ENCODE measurements at places on chromosomes 5 and 9. TPM values are rescaled to one million over a fixed set of nuclear protein-coding genes. Genes with fewer than 3 reads are reported as not detected.

- H3K27me3 ChIP-seq: peaks cover 2% of the 10 kb centered on the region
- H3K27ac ChIP-seq: peak overlapping the region; percentile 98
Measured at GRCh38 chr5:132495667-132496190, 5.2 kb upstream of the IRF1 start.

GRCh38 chr9:2872250-2872930, 28.5 kb upstream of the PUM3 start:
- no peak overlapping the region for H3K27ac ChIP-seq
- H3K27me3 ChIP-seq: peaks cover 4% of the 10 kb centered on the region
- H3K4me1 ChIP-seq: no peaks in the 10 kb centered on the region
- H3K4me3 ChIP-seq: no peak overlapping the region
- peak; percentile 60 for DNase-seq
- no peaks in the 10 kb centered on the region for H3K36me3 ChIP-seq

DNA sequence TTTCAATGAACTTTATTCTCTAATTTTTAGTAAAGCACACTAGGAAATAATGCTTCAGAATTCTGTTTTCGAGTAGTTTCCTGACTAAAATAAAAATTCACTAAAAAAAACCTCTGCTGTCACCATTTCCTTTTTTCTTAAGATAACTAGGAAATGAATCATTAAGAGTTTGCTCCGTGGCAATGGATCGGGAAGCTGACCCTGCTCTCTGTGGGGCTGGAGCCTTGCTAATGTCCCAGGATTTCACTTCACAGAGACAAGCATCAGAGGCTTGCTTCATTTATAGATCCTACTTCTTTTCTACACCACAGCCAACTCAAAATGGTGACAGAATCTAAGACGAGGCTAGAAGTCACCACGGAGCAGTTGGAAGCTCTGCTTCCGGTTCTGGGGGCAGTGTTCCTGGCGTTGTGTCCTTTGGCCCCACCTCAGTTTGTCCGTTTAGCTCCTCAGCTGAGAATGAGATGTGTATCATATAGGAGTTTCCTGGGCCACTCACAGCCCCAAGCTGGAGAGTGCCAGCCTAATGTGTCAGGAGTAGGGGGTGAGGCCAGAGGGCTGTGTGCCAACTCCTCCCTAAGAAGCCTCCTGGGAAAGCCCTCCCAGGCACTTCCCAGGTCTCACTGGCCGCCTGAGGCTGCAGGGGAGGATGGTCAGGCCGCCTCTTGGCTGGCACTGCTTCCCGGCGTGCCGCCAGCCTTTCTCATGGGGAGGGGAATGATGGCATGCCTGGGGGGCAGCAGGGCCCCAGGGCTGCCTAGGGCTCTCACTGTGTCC, 19.6 kb downstream of the TENT4A start:
- no peaks in the 10 kb centered on the region for H3K27me3 ChIP-seq
- H3K27ac ChIP-seq: peak overlapping the region; percentile 42
- no peak overlapping the region for H3K4me3 ChIP-seq
- H3K36me3 ChIP-seq: peaks cover 7% of the 10 kb centered on the region
- peak; percentile 33 for DNase-seq
- H3K4me1 ChIP-seq: peaks cover 37% of the 10 kb centered on the region

DNA sequence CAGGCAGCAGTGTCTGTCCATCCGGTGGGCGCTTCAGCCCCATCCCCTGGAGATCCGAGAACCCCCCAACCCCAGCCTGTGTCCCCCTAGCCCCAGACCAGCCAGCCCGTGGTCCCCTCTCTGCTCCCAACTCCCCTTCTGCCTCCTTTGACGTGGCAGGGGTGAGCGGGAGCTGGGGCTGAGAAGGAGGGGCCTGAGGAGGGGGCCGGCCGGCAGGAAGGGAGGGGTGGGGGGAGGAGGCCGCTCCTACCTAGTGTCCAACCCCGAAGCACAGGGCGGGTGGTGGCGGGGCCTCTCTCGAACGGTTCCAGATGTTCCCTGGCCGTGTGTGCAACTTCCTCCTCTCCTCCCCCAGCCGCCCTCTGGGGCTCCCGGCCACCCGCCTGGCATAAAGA, 31.0 kb downstream of the GOLGA2 start:
- H3K4me3 ChIP-seq: peak overlapping the region; percentile 58
- peaks cover 31% of the 10 kb centered on the region for H3K36me3 ChIP-seq
- H3K27me3 ChIP-seq: peaks cover 1% of the 10 kb centered on the region
- peak overlapping the region; percentile 98 for H3K27ac ChIP-seq
- peak; percentile 98 for DNase-seq
- peaks cover 54% of the 10 kb centered on the region for H3K4me1 ChIP-seq

DNA sequence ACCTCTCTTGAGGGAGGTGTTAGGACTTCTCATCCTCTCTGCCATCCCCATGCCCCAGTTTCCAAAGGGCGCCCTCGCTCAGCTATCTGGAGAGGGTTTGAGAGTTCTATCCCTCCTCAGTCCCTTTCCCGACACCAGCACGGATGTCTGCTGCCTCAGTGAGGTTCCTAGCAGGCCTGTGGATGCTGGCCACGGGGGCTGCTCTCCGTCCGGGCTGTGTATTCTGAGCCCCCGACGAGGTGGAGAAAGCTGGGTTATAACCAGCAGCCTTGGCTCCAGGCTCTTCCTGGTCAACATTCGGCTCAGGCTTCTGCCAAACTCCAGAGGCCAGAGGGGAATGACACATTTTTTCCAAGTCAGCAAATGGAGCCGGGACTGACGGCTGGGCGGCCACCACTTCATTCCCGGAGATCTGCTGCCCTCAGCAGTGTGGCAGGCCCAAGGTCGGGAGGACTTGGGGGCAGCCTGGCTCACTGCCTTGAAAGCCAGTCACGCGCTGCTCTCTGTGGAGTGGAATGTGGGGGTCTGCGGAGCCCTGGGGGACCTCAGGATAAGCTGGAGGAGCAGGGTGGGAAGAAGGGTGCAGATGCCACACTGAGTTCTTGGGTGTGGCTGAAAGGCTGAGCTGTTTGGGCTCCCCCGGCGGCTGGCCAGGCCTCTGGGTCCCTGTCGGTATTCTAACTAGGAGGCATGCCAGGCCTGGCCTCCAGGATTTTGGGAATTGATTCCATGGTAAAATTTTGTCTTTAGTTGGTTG, 27.4 kb downstream of the PTPA start:
- no peaks in the 10 kb centered on the region for H3K27me3 ChIP-seq
- peak overlapping the region; percentile 100 for H3K27ac ChIP-seq
- peak; percentile 86 for DNase-seq
- peaks cover 64% of the 10 kb centered on the region for H3K4me1 ChIP-seq
- H3K4me3 ChIP-seq: no peak overlapping the region

DNA sequence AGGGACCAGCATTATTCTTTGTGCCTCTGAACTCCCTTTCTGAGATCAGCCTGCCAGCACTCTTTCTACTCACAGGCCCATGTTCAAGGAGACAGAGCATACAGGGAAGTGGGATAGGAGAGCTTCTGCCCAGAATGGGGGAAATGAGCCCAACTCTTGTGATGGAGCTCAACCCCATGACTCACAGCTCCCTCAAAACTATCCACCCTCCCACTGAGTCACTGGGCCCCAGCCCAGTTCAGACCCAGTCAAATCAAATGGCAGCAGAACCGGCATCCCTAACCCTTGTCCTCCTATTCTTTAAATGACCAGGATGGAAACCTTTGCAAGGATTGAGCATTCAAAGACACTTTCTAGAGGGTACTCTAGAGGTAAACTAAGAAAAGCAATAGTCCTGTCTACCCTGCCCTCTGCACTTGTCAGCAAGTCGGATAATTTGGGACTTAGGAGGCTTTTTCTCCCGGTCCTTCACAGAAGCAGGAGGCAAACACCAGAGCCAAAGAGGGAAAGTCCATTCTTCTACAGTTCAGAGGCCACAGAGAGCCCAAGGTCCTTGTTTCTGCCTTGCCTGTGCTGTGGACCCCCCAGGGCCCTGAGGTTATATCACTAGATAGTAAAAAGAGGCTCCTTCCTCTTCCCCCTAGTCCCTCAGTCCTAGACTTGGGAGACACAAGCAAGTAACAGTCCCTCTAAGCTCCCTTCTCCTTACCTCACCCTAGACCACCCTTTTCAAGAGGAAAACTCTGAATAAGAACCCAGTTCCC, 3.2 kb downstream of the ATOSB start:
- no peak overlapping the region for H3K4me3 ChIP-seq
- peak overlapping the region; percentile 56 for H3K27ac ChIP-seq
- H3K4me1 ChIP-seq: peaks cover 49% of the 10 kb centered on the region
- DNase-seq: no peak
- H3K36me3 ChIP-seq: peaks cover 18% of the 10 kb centered on the region
- no peaks in the 10 kb centered on the region for H3K27me3 ChIP-seq

- no peaks in the 10 kb centered on the region for H3K4me1 ChIP-seq
- H3K4me3 ChIP-seq: no peak overlapping the region
- H3K27ac ChIP-seq: peak overlapping the region; percentile 6
- DNase-seq: no peak
- no peaks in the 10 kb centered on the region for H3K36me3 ChIP-seq
- no peaks in the 10 kb centered on the region for H3K27me3 ChIP-seq
Measured at GRCh38 chr9:77534376-77535057, 113.6 kb downstream of the GNA14 start.

DNA sequence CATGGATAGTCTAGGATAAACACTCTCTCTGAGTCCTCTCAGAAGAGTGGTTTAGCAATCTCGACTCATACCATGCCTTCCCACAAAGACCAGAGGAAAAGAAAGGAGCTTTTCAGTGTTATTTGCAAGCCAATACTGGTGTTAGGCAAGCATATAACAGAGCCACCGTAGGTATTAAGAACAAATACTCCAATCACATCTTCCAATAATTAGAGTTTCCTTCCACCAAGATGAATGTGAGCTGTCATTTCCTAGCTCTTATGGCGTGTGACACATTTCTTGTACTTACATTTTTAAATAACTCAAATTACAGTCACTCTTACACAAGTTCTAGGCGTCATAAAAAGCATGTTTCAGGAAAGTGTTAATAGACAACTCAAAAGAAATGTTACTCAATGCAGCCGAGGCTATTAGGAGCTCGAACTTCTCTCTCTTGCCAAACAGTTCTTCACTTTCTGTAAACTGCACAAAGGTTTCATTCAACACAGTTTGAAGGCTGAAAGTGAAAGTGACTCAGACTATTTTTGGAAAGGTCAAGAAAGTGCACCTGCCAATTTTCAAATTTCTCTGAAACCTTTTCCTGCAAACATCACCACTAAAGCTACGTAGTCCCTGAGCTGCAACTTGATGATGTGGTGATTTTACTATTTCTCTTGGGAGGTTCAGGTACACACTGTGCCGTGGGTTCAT, 153.8 kb downstream of the AUH start:
- H3K4me1 ChIP-seq: peaks cover 4% of the 10 kb centered on the region
- DNase-seq: peak; percentile 82
- peak overlapping the region; percentile 70 for H3K27ac ChIP-seq

GRCh38 chr5:164361986-164362385, 856.6 kb downstream of the MAT2B start:
- no peaks in the 10 kb centered on the region for H3K4me1 ChIP-seq

- no peaks in the 10 kb centered on the region for H3K27me3 ChIP-seq
- H3K4me3 ChIP-seq: no peak overlapping the region
- DNase-seq: no peak
- no peaks in the 10 kb centered on the region for H3K4me1 ChIP-seq
- no peak overlapping the region for H3K27ac ChIP-seq
- H3K36me3 ChIP-seq: no peaks in the 10 kb centered on the region
Measured at GRCh38 chr9:20579524-20580314, 42.6 kb downstream of the MLLT3 start.

DNA sequence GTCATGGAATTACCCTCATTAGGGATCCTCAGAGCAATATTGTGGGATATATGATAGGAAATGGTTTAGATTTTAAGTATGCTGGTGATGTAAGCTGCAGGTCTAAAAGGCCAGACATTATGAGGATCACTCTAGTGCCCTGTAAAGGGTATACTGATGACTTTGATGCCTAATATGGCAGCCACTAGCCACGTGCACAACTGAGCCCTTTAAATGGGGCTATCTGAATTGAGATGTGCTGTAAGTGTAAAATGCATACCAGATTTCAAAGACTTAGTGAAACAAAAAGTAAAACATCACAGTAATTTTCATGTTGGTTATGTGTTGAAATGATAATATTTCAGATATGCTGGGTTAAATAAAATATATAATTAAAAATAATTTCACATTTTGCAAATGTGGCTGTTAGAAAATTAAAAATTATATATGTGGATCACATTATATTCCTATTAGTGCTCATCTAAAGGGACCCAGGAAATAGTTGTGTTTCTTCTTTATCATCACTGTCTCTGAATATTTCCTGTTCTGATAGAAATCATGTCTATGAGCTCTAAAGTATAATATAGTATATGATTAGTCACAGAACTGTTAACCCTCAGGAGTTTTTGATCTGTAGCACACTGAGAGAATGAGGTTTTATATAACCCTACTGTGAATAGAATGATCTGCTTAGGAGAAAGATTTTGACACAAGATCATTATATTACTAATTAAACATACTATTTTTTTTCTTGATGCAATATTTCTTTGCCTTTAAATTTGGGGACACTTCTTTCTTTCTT, 50.1 kb downstream of the OSTF1 start:
- peaks cover 17% of the 10 kb centered on the region for H3K36me3 ChIP-seq
- H3K4me3 ChIP-seq: no peak overlapping the region
- no peak for DNase-seq
- H3K27me3 ChIP-seq: no peaks in the 10 kb centered on the region
- no peaks in the 10 kb centered on the region for H3K4me1 ChIP-seq
- H3K27ac ChIP-seq: no peak overlapping the region

DNA sequence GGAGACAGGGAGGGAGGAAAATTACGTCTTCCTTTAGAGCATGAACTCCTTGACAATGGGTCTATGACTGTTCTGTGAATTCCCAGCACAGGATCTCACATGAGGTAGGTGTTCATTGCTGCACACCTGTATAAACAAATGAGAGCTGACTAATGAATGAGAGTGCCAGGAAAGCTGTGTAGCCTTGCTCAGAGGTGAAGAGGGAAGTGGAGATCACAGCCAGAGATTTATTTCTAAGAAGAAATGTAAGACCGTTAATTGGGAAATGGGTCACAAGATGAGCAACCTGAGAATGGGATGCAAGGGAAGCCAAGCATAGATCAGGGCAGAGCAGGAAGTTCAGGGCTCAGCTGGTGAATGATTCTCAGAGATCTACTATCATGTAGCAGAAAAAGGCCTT, 295.1 kb downstream of the CDK5RAP2 start:
- no peaks in the 10 kb centered on the region for H3K27me3 ChIP-seq
- H3K4me3 ChIP-seq: no peak overlapping the region
- no peaks in the 10 kb centered on the region for H3K36me3 ChIP-seq
- no peak for DNase-seq

DNA sequence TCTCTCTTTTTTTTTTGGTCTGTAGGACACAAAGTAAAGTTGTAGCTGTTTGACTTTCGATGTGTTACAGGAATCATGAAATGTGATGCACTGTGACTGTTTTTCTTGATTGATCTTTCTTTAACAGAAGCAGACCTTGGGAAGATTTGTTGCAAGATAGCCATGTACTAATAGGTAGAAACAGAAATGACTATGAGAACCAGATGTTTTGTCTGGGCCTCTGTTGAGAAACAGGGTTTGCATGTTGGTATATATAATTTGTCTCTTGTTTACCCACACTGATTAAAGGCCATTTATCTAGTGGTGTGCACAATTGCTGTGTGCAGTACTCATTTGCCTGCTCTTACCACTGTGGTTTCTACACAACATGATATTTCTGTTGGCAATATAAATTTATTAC, 125.1 kb downstream of the HACD4 start:
- H3K27ac ChIP-seq: no peak overlapping the region
- no peak for DNase-seq
- no peak overlapping the region for H3K4me3 ChIP-seq
- H3K27me3 ChIP-seq: no peaks in the 10 kb centered on the region

MYORG gene
- total RNA-seq: 8.1 TPM

IL13 gene
- total RNA-seq: not detected

S1PR3 gene
- total RNA-seq: 14.7 TPM

RFESD gene
- total RNA-seq: 3.9 TPM

ZNF169 gene
- total RNA-seq: 3.5 TPM

LYRM7 gene
- 10.3 TPM for total RNA-seq

GZMA gene
- 0.75 TPM for total RNA-seq

BTNL3 gene
- total RNA-seq: not detected
